ENCODE measurements at places on chromosomes 6 and 20. TPM values are rescaled to one million over a fixed set of nuclear protein-coding genes. Genes with fewer than 3 reads are reported as not detected.

DNA sequence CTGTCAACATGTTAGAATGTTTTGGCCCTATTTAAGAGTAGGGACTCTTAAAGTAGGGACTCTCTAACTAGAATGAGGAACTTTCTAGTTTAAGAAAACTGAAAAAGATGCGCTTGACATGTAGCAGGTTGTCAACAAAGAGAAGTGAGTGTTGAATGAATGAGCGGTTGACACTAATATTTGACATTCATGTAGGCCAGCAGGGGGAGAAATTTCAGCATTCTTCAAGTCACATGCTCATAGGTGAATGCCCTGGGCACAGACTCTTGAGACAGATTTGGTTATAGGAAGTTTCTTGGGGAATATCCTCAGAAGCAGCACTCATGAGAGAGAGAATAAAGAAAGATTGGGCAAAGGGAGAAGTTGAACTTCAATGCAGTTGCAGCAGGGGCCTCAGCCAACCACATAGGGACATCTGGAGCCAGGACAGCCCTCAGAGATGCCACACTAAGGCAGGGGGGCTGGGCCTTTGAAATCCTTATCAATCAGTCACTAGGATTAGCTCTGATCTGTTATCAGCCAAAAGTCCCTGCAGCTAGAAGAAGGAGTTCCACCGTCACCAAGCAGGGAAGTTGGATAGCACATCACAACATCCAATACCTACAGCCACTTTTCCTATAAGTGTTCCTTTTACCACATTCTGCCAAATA lies 145.1 kb upstream of the FKBP1C start:
- no peak for DNase-seq

Gene HDGFL1
- total RNA-seq, result not detected

- no peak for DNase-seq
Measured at GRCh38 chr20:8212286-8212685, 80.2 kb downstream of the PLCB1 start.

GRCh38 chr6:104682722-104683643 lies 176.7 kb downstream of the HACE1 start:
- peak; percentile 70 for DNase-seq

- peak; percentile 93 for DNase-seq
Measured at GRCh38 chr20:39849664-39850063, 839.4 kb downstream of the MAFB start.

- no peak for DNase-seq
Measured at GRCh38 chr6:170404697-170405096, 98.1 kb downstream of the FAM120B start.

Gene DEFB132
- total RNA-seq, result not detected

Gene GGTLC1
- not detected for total RNA-seq

Gene ERGIC3
- 368 TPM for total RNA-seq

GRCh38 chr20:12924126-12924525 lies 84.6 kb upstream of the SPTLC3 start:
- DNase-seq, result no peak

GRCh38 chr6:27837625-27838057 lies 74.6 kb downstream of the OR2B2 start:
- DNase-seq, result peak; percentile 70

Measured in fibroblast of the aortic adventitia (primary cell).